ENCODE measurements at places on chromosomes 4 and X.

GRCh38 chr4:3287972-3288570, 4.8 kb upstream of the RGS12 start:
- no peak for DNase-seq

- no peak for DNase-seq
These were observed 80.8 kb upstream of the IQCM start for GRCh38 chr4:149896432-149896831.

DNA sequence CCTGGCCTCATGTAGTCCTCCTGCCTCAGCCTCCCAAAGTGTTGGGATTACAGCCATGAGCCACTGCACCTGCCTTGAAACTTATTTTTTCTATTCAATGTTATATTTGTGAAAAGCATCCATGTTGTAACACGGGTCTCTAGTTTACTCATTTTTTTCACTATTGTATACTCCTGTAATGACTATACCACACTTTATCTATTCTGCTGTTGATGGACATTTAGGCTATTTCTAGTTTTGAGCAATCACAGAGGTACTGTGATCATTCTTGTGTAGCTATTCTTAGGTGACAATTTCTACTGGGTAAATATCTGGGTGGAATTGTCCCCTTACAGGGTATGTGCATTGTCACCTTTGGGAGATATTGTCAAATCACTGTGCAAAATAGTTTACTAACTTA, 3.6 kb downstream of the DRP2 start:
- DNase-seq, result no peak

GRCh38 chr4:101956068-101956825, 165.7 kb downstream of the BANK1 start:
- DNase-seq, result no peak

Measured in T-helper 22 cell (primary cell).